Naive thymus-derived CD4-positive, alpha-beta T cell (primary cell): ENCODE measurements at places on chromosomes 2 and 18. TPM values are rescaled to one million over a fixed set of nuclear protein-coding genes. Genes with fewer than 3 reads are reported as not detected.

The THSD7B gene
- polyA plus RNA-seq: not detected

The C1QL2 gene
- not detected for polyA plus RNA-seq

The OTOS gene
- not detected for polyA plus RNA-seq

The ORC2 gene
- polyA plus RNA-seq: 9.7 TPM

The IL36G gene
- not detected for polyA plus RNA-seq

The SPRED2 gene
- polyA plus RNA-seq: 0.40 TPM

The CXCR1 gene
- polyA plus RNA-seq: 0.20 TPM

The RAB6C gene
- polyA plus RNA-seq: 0.09 TPM

The GPR39 gene
- polyA plus RNA-seq: not detected

The DLX1 gene
- not detected for polyA plus RNA-seq

The ZC3H6 gene
- polyA plus RNA-seq: 9.1 TPM
